ENCODE measurements at places on chromosomes 3 and 15. TPM values are rescaled to one million over a fixed set of nuclear protein-coding genes. Genes with fewer than 3 reads are reported as not detected.
A peak's percentile ranks its signal among the peaks of the same experiment; 100 is the strongest.

Gene NDN
- total RNA-seq = 51.9 TPM

Gene ONECUT1
- not detected for total RNA-seq

DNA sequence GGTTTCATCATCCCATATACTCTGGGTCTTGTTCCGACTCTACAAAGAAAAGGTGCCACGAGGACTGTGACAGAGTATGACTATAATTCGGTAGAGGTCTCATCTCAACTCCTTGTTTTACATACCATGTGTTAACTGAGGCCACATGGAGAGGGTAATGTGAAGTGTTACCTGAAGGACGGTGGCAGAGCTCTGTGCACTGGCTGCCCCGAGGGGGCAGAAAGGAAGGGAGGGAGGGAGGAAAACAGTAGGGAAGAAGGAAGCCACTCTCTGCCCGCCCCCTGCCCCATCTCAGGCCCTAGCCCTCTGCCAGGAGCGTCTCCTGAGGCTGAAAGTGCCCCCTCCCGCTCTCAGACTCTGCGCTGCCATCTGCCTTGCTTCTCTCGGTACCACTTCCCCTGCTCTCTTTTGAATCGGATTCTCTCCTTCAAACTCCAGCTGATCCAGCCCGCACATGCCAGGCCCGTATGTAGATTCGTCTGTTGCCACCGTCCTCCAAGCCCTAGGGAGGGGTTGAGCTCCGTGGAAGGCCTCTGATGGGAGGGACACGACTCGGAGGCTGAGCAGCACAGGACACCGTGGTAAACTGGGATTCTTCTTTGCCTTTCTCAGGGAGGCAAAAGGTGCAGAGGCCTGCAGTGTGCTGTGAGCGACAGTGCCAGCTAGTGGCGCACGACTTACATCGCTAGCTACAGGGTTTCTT, 70.5 kb upstream of the ATP10A start:
- H3K4me1 ChIP-seq = peaks cover 14% of the 10 kb centered on the region
- H3K36me3 ChIP-seq = no peaks in the 10 kb centered on the region

Gene SAMMSON
- total RNA-seq = not detected

Gene KLHDC8B
- 18.3 TPM for total RNA-seq

GRCh38 chr3:178705925-178706324, 169.7 kb downstream of the KCNMB2 start:
- no peak overlapping the region for H3K4me3 ChIP-seq
- no peak overlapping the region for H3K27ac ChIP-seq
- no peaks in the 10 kb centered on the region for H3K27me3 ChIP-seq
- H3K4me1 ChIP-seq = no peaks in the 10 kb centered on the region
- DNase-seq = no peak

Gene IQCF5
- not detected for total RNA-seq

- peak overlapping the region; percentile 30 for H3K27ac ChIP-seq
- H3K36me3 ChIP-seq = peaks cover 13% of the 10 kb centered on the region
- DNase-seq = no peak
- no peak overlapping the region for H3K4me3 ChIP-seq
These were observed 22.7 kb downstream of the HEG1 start for GRCh38 chr3:125033135-125033534.

DNA sequence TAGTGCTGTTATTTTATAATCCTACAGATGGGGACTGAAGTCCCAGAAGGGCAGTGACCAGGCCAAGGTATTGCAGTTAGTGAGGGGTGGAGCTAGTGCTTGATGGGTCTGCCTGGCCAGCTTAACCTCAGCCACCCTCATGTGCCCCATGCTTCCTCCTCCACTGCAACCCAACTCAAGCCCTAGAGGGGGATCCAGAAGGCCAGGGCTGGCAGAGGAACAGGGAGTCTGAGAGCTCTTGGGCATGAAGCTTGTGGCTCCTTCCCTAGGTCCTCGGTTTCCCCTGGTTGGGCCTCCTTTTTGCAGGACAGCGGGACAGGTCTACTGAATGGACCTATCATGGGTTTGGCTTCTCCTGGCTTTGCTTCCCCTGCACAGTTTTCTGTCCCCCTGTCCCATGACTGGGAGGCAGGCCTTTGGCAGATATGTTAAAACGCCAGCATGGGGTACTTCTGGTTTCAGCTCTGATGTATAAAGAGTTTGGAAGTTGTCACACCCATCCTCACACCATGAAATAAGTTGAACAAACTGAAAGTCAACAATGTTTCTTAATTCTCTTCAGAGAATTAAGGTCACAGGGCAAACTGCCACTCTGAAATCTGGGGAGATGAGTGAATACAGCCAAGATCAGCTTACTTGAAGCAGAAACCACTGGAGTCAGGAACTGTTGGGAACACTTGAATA, 103.3 kb downstream of the SMAD6 start:
- H3K27ac ChIP-seq = peak overlapping the region; percentile 17
- H3K4me3 ChIP-seq = no peak overlapping the region
- no peak for DNase-seq
- H3K36me3 ChIP-seq = no peaks in the 10 kb centered on the region
- H3K4me1 ChIP-seq = peaks cover 50% of the 10 kb centered on the region

DNA sequence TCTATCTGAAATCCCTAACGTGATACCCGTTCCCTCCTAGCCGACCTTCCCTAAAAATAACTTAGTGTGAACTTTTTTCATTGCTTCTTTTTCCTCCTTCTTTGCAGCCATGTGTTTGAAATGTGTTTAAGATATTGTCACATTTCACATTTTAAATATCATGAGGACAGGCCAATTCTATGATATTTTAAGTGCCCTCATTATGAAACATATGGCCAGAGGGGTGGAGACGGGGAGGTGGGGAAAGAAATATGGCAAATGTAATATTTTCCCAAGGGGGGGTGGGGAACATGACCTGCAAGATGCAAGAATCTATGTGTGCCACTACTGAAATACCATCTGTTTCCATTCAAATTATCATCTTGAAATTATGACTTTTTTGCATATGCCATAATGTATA, 1039.2 kb downstream of the AGBL1 start:
- H3K4me1 ChIP-seq = no peaks in the 10 kb centered on the region
- H3K27ac ChIP-seq = no peak overlapping the region

- H3K27ac ChIP-seq = no peak overlapping the region
- no peak overlapping the region for H3K4me3 ChIP-seq
- no peaks in the 10 kb centered on the region for H3K27me3 ChIP-seq
- DNase-seq = no peak
These were observed 459.7 kb upstream of the EPHA6 start for GRCh38 chr3:96354742-96355141.

Gene BCL2A1
- 0.29 TPM for total RNA-seq

GRCh38 chr3:129207479-129207878, 23.8 kb upstream of the CNBP start:
- no peak overlapping the region for H3K27ac ChIP-seq
- H3K4me3 ChIP-seq = no peak overlapping the region
- H3K4me1 ChIP-seq = peaks cover 11% of the 10 kb centered on the region

- no peak overlapping the region for H3K27ac ChIP-seq
- DNase-seq = no peak
- H3K4me1 ChIP-seq = peaks cover 14% of the 10 kb centered on the region
- H3K27me3 ChIP-seq = peaks cover 13% of the 10 kb centered on the region
- H3K36me3 ChIP-seq = no peaks in the 10 kb centered on the region
These were observed 155.2 kb downstream of the UACA start for GRCh38 chr15:70608144-70608543.

- peaks cover 4% of the 10 kb centered on the region for H3K36me3 ChIP-seq
- no peak overlapping the region for H3K4me3 ChIP-seq
- peak overlapping the region; percentile 62 for H3K27ac ChIP-seq
- H3K4me1 ChIP-seq = peaks cover 44% of the 10 kb centered on the region
These were observed 49.5 kb downstream of the TBL1XR1 start for GRCh38 chr3:177147790-177148189.

DNA sequence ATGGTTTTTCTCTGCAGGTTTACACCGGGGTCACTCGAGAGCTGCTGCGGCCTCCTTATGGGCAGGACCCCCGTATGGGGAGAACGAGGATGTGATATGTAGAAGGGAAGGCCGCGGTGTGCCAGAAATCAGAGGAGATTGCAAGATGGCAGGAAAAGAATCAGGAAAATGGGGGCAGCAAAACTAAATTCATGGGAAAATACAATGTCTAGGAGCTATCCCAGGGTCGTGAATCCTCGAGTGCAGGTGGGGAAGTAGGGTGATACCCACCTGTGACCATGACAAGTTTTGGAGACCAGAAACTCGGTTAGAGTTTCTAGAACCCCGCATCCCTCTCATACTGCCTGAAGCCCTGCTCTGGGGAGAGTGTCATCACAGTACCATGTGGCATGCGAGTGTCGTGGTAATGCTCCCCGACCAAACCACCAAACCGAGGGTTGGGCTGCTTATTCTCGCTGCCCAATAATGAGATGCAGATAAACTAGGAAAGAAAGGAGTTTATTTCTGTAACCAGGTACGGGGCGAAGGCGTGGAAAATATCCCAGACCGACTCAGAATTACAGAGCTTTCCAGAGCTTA, 781 bp downstream of the TRNT1 start:
- peak; percentile 53 for DNase-seq
- H3K36me3 ChIP-seq = peaks cover 26% of the 10 kb centered on the region
- H3K27me3 ChIP-seq = no peaks in the 10 kb centered on the region
- peaks cover 10% of the 10 kb centered on the region for H3K4me1 ChIP-seq

GRCh38 chr3:136955813-136956212, 2.0 kb upstream of the IL20RB start:
- peak overlapping the region; percentile 25 for H3K27ac ChIP-seq
- no peaks in the 10 kb centered on the region for H3K36me3 ChIP-seq
- peaks cover 19% of the 10 kb centered on the region for H3K4me1 ChIP-seq
- no peak overlapping the region for H3K4me3 ChIP-seq
- H3K27me3 ChIP-seq = no peaks in the 10 kb centered on the region
- DNase-seq = peak; percentile 30

Measured in osteoblast (primary cell).